ENCODE measurements at places on chromosomes 5 and 9. TPM values are rescaled to one million over a fixed set of nuclear protein-coding genes. Genes with fewer than 3 reads are reported as not detected.

The UGT3A1 gene
- total RNA-seq = not detected

The KCNN2 gene
- 33.9 TPM for total RNA-seq

The FAM81B gene
- 14.8 TPM for total RNA-seq

The MYMK gene
- not detected for total RNA-seq

The PCDHGA9 gene
- 14.3 TPM for total RNA-seq

The QRFP gene
- not detected for total RNA-seq
